ENCODE measurements at places on chromosomes 4 and X.
A peak's percentile ranks its signal among the peaks of the same experiment; 100 is the strongest.

GRCh38 chr4:21005647-21006046 lies 305.4 kb downstream of the PACRGL start:
- DNase-seq = no peak

GRCh38 chr4:4866866-4867374 lies 7.5 kb downstream of the MSX1 start:
- no peak for DNase-seq

GRCh38 chr4:40782876-40783275 lies 33.1 kb downstream of the NSUN7 start:
- DNase-seq = no peak

DNA sequence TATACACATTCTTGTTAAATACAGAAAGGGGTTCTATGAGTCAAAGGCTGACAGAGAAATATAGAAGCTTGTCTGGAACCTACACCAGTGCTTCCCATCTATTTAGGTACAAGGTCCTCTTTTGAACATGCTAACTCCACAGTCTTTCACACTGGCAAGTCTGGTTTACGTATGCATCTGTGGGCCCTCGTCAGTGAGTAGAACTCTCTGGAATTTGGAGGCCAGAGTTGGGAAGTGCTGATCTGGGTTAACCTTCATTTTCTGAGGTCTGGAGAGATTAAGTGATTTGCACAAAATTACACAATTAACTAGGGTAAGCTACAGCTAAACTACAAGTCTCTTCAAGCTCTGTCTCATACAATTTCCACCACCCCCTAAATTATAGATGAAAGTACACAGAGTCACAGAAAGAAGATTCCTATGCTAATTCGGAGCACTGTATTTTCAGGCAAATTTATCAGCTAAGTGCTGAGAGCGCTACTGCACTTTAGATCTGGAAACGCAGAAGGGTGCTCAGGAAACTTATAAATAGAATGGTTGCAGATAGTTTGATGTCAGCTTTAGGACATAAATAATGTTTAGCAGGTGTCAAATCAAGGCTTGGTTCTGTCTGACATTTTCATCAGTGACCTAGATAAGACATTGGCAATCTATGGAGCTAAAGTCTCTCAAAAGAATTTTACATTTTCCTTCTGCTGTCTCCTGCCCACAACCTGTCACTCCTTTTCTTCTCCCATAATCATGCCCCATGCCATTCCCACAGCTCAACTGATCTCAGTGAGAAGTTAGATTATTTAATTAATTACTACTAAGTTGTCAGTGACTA lies 43.0 kb upstream of the PDLIM5 start:
- DNase-seq = no peak

DNA sequence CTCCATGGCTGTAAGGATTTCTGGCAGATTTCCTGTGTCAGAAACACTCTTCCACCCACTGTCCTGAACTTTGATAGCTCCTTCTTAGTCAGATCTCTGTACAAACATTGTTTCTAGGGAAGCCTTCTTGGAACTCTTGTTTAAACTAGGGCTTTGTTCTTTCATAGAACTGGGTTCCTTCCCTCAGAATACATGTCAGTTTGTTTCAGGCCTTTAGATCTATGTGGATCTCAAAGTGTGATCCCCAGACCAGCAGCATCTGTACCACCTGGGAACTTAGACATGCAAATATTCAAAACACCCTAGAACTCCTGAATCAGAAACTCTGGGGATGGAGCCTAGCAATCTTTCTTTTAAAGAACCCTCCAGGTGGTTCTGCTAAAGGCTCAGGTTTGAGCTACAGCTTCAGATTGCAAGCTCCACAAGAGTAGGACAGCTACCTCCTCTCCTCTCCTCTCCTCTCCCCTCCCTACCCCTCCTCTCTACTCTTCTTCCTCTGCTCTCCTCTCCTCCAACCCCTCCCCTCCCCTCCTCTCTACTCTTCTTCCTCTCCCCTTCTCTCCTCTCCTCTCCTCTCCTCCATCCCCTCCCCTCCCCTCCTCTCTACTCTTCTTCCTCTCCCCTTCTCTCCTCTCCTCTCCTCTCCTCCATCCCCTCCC lies 12.7 kb downstream of the RASSF6 start:
- DNase-seq = no peak

- DNase-seq = peak; percentile 0
These were observed 78.1 kb upstream of the PAGE3 start for GRCh38 chrX:55342533-55343501.

- DNase-seq = no peak
These were observed 1157.1 kb downstream of the ARAP2 start for GRCh38 chr4:35087218-35087617.

- DNase-seq = no peak
These were observed 239.1 kb downstream of the CHM start for GRCh38 chrX:85808217-85808616.

DNA sequence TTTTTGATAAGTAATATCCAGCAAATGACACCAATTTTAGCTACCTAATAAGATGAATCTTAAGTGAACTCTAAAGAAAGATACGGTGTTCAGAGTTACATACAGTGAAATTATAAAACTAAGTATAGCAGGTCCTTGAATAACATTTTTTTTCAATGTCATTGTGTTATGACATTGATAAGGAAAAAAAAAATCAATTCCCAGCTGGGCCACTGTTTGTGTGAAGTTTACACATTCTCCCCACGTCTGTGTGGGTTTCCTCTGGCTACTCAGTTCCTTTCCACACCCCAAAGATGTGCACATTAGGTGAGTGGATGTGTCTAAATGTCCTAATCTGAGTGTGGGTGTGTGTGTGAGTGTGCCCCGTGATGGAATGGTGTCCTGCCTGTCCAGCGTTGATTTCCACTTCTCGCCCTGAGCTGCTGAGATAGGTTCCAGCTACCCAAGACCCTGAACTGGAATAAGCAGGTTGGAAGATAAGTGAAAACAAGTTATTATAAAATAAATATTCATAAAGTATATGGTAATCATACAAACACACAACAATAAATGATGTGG lies 31.2 kb upstream of the PPM1K start:
- DNase-seq = no peak

DNA sequence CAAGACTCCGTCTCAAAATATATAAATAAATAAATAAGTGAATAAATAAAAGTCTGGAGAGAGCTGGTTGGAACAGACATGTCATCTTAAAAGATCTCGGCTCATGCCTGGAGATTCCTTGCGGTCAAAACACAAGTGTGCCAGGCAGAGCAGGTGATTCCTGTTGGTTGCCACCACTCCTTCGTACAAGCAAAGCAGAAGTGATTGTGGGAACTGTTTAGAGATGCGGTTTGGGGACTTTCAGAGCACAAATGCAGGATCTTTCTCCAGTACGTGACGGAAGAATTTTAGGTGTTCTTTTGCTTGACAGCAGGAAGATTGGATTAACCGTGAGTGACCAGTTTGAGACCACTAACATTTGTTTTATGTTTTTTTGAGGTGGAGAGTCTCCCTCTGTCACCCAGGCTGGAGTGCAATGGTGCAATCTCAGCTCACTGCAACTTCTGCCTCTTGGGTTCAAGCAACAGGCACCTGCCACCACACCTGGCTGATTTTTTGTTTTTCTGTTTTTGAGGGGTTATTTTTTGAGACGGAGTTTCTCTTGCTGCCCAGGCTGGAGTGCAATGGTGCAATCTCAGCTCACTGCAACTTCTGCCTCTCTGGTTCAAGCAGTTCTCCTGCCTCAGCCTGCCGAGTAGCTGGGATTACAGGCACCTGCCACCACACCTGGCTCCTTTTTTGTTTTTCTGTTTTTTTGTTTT lies 2.8 kb upstream of the CRLF2 start:
- DNase-seq = no peak

DNA sequence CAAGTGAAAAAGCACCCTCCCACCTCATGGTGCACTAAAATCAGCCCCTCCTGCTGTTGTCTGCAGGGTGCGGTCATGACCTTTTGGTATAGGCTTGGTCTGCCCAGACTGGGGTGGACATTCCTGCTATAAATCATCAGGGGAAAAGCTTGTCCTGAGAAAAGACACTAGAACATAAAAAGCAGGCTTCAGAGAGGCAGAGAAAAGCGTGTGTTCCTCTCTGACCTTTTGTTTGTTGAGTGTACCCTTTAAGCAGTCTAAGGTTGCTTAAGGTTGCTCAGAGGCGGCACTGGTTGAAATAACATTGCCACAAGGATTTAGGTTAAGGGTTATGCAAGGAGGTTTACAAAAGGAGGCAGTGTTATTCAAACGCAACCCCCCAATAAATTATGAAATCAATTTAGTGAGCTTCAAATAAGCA lies 43.5 kb downstream of the CCDC158 start:
- no peak for DNase-seq

- DNase-seq = no peak
These were observed 17.9 kb upstream of the HAND2 start for GRCh38 chr4:173547889-173548288.

GRCh38 chr4:137993232-137993631 lies 248.9 kb downstream of the SLC7A11 start:
- DNase-seq = no peak

- DNase-seq = no peak
These were observed 74.4 kb downstream of the HTRA3 start for GRCh38 chr4:8343967-8344331.

DNA sequence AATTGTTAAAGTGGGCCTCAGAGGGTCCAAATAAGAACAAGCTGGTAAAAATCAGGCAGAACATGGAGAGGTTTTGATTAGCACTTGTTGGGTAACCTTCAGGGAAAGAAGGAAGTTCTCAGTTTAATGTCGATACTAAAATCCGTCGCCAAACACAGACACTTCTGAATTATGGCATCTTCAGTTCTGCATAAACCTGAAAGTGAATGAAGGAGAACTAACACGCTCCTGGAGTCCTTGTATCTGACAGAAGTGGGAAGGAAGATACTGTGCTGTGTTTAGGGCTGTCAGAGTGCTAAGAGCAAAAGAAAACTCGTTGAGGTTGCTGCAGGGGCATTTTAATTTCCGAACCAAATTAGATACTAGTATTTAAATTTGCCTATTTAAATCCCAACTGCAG lies 106.2 kb downstream of the TMA16 start:
- DNase-seq = no peak

DNA sequence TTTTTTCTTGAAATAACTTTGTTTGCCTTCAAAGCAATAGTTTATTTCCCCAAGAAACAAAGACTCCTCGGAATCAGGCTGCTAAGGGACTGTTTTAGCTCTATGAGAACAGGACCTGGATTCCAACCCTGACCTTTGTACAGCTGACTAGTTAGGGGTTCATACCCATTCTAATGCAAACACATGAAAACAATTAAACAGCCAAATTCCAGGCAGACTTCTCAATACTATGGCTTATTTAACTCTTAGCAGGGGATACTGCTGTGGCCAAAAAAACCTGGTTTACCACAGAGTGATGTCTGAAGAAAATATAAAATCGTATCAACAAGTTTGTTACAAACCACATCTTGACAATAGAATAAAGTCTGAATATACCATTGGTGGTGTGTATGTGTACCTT lies 129.6 kb upstream of the INTU start:
- no peak for DNase-seq

DNA sequence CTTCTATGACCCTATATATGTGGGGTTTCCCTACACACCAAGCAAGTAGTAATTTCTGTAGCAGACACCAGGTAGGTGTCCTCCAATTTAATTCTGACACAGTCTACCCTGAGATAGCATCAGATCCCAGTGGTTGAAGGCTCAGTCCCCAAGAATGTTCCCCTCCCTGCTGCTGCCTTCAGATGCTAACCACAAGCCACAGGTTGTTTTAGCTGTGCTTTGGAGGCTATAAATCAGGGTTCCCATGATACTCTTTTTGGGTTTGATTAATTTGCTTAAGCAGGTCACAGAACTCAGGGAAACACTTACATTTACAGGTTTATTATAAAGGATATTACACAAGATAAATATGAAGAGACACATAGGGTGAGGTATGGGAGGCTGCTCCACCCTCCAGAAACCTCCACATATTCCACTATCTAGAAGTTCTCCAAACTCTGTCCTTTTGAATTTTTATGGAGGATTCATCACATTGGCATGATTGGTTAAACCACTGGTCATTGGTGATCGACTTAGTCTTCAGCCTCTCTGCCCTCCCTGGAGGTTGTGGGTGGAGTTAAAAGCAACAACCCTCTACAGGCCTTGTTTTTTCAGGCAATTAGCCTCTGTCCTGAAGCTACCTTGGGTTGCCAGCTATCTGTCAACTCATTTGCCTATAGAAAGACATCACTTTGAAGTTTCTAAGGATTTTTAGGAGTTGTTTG lies 50.8 kb downstream of the GRIA2 start:
- DNase-seq = no peak

GRCh38 chrX:154751203-154751668 lies 359 bp upstream of the GAB3 start:
- DNase-seq = no peak

GRCh38 chr4:148065075-148065474 lies 333.2 kb downstream of the ARHGAP10 start:
- DNase-seq = no peak

- DNase-seq = no peak
These were observed 203.6 kb downstream of the ARHGEF9 start for GRCh38 chrX:63581398-63581797.

- no peak for DNase-seq
These were observed 84.0 kb upstream of the AFAP1 start for GRCh38 chr4:8023696-8024033.

- peak; percentile 29 for DNase-seq
These were observed 37.8 kb downstream of the SEPTIN6 start for GRCh38 chrX:119655125-119655524.

DNA sequence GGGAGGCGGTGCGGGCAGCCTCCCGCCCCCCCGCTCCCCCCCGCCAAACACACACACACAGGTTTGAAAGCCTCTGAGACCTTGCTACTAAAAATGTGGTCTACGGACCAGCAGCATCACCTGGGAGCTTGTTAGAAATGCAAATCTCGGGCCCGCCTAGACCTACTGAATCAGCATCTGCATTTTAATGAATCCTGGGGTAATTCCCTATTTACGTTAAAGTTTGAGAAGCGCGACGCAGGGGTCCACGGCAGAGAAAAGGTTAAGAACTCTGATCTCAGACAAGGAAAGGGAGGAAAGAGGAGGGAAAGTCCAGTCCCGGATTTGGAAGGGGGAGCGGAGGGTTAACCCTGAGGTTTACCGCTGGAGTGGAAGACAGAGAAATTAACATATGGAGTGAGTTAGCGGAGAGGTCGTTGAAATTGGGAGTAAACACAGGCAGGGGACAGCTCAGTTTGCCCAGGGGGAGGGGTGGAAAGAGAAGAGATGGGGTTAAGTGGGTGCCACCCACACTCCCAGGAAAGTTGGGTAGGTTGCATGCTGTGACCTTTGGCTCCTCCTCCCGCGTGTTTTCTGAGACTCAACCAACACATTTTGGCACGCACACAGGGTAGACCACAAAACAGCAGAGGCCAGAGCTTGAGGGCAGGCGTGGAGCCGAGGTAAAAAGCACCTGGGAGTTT lies 483.6 kb downstream of the BCOR start:
- DNase-seq = peak; percentile 41

DNA sequence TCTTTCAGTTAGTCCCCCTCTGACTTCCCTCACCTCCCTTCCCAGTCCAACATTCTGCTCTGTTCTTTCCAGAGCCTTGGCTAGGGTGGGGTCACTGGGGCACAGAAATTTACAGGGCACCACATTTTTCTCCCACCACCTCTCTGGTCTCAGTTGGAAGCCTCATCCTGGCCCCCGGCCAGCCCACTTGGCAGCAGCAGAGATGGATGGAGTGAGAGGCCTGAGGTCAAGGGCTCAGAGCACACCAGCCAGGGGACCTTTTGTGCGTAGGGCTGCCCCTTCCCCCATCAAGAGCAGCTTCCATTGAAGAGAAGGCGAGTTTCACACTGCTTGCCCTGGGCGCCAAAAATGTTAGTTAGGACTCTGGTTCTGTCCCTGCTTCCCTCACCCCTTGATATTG lies 230.9 kb downstream of the SOX3 start:
- no peak for DNase-seq

GRCh38 chr4:84482564-84483563 lies 16.2 kb downstream of the NKX6-1 start:
- no peak for DNase-seq
